Thyroid gland (tissue), 4 donors: ENCODE measurements at places on chromosomes 5 and 9. TPM values are rescaled to one million over a fixed set of nuclear protein-coding genes. Genes with fewer than 3 reads are reported as not detected.

- no peak overlapping the region for H3K4me3 ChIP-seq
- H3K36me3 ChIP-seq = peaks cover 23% of the 10 kb centered on the region
- H3K27ac ChIP-seq = no peak overlapping the region
Measured at GRCh38 chr5:79302454-79302853, 66.5 kb downstream of the JMY start.

- H3K27me3 ChIP-seq = no peaks in the 10 kb centered on the region
- H3K4me1 ChIP-seq = no peaks in the 10 kb centered on the region
- H3K36me3 ChIP-seq = no peaks in the 10 kb centered on the region
- H3K4me3 ChIP-seq = no peak overlapping the region
Measured at GRCh38 chr5:90305041-90305720, 104.4 kb downstream of the CETN3 start.

GRCh38 chr5:14598225-14598624 is 16.6 kb downstream of the OTULINL start:
- no peaks in the 10 kb centered on the region for H3K4me1 ChIP-seq
- no peak overlapping the region for H3K27ac ChIP-seq
- DNase-seq = no peak
- no peaks in the 10 kb centered on the region for H3K27me3 ChIP-seq
- no peak overlapping the region for H3K4me3 ChIP-seq

GRCh38 chr9:80937645-80938044 is 751.7 kb downstream of the TLE1 start:
- DNase-seq = no peak
- no peak overlapping the region for H3K27ac ChIP-seq
- no peaks in the 10 kb centered on the region for H3K4me1 ChIP-seq
- H3K27me3 ChIP-seq = no peaks in the 10 kb centered on the region
- H3K36me3 ChIP-seq = no peaks in the 10 kb centered on the region
- H3K4me3 ChIP-seq = no peak overlapping the region

DNA sequence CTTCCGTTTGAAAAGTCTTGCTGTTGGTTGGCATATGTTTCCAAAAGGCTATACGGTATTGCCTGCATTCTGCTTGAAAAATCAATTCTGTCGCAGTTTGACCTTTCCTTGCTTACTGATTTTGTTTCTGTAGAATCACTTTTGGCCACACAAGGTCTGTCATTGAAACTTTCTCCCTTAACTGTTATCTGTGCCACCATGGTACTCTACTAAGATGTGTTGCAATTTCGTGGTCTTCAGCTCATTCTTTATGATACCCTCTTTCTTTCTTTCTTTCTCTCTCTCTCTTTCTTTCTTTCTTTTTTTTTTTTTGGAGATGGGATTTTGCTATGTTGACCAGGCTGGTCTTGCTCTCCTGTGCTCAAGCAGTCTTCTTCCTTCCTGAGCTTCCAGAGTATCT is 4.5 kb downstream of the OSTF1 start:
- no peak for DNase-seq
- peaks cover 38% of the 10 kb centered on the region for H3K4me1 ChIP-seq
- H3K4me3 ChIP-seq = no peak overlapping the region
- no peak overlapping the region for H3K27ac ChIP-seq
- no peaks in the 10 kb centered on the region for H3K36me3 ChIP-seq
- H3K27me3 ChIP-seq = no peaks in the 10 kb centered on the region

GRCh38 chr9:133506653-133507038 is 18.1 kb downstream of the MYMK start:
- peaks cover 11% of the 10 kb centered on the region for H3K4me1 ChIP-seq
- no peak overlapping the region for H3K4me3 ChIP-seq
- H3K27ac ChIP-seq = no peak overlapping the region
- H3K36me3 ChIP-seq = no peaks in the 10 kb centered on the region
- peak; percentile 23 for DNase-seq
- H3K27me3 ChIP-seq = no peaks in the 10 kb centered on the region

- DNase-seq = no peak
- H3K27ac ChIP-seq = no peak overlapping the region
- H3K4me3 ChIP-seq = no peak overlapping the region
- no peaks in the 10 kb centered on the region for H3K27me3 ChIP-seq
- H3K36me3 ChIP-seq = no peaks in the 10 kb centered on the region
- H3K4me1 ChIP-seq = no peaks in the 10 kb centered on the region
Measured at GRCh38 chr9:20009606-20010005, 220.8 kb upstream of the SLC24A2 start.

GRCh38 chr9:13674926-13675637 is 395.6 kb upstream of the MPDZ start:
- H3K27ac ChIP-seq = no peak overlapping the region
- no peaks in the 10 kb centered on the region for H3K27me3 ChIP-seq
- DNase-seq = no peak
- no peaks in the 10 kb centered on the region for H3K4me1 ChIP-seq

DNA sequence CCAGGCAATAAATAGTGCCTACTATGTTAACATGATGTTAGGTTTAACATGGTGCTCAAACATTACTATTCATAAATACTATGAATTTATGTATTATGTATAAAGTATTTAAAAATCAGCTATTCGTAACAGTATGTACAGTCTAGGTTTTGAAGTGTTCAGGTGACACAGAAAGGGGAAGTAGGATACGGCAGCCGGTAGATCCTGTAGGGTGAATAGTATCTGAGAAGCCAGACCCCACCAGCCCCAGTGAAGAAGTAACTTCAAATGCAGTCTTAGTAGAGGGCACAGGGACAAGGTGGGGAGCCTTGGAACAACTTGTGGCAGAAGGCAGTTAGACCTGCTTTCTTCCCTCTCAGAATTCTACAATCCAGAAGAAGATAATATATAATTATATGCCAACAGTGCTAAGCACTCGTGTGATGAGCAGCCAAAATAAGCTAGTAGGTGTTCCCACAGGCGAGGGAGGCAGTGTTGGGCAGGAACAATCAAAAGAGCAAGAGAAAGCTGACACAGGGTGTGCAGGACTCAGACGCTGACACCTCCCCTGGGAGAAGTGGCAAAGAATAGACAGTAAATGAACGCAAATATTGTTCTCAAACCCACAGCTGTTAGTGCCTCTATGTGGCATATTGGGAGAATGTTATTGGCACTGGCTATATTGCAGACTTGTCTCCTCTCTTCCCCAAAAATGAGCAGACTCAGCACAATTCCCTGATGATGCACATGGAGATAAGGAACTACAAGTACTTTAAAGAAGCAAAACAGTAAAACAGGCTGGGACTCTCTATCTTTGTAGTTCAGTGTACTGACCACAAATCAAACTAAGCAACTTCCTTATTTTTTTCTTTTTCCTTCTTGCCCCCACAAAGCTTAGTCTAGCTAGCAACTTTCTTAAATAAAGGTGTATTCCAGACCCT is 4.6 kb downstream of the ZNF367 start:
- no peak overlapping the region for H3K4me3 ChIP-seq
- no peak overlapping the region for H3K27ac ChIP-seq
- no peaks in the 10 kb centered on the region for H3K36me3 ChIP-seq
- no peaks in the 10 kb centered on the region for H3K27me3 ChIP-seq

DNA sequence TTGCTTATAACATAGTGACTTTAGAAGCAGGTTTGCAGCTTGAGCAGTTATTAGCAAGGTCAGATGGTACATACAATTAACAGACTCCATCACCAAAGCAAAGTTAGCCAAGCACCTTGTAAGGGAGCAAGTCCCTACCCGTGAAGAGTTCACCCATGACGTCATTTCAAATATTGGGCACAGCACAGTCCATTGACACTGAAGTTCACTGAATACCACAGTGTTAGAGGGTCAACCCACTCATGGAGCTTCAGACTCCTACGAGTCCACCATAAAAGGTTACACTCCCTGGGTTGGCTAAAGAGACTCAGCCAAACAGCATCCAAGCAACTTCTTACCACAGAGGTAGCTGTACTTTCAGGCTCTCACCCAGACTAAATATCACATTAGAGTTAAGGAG is 77.5 kb downstream of the GALNT10 start:
- peaks cover 27% of the 10 kb centered on the region for H3K4me1 ChIP-seq
- H3K27me3 ChIP-seq = no peaks in the 10 kb centered on the region
- no peak overlapping the region for H3K4me3 ChIP-seq
- no peak for DNase-seq
- H3K27ac ChIP-seq = no peak overlapping the region
- H3K36me3 ChIP-seq = no peaks in the 10 kb centered on the region

- H3K27me3 ChIP-seq = no peaks in the 10 kb centered on the region
- H3K36me3 ChIP-seq = no peaks in the 10 kb centered on the region
- H3K27ac ChIP-seq = no peak overlapping the region
- no peak for DNase-seq
- no peak overlapping the region for H3K4me3 ChIP-seq
Measured at GRCh38 chr9:117783828-117784227, 79.6 kb downstream of the TLR4 start.

DNA sequence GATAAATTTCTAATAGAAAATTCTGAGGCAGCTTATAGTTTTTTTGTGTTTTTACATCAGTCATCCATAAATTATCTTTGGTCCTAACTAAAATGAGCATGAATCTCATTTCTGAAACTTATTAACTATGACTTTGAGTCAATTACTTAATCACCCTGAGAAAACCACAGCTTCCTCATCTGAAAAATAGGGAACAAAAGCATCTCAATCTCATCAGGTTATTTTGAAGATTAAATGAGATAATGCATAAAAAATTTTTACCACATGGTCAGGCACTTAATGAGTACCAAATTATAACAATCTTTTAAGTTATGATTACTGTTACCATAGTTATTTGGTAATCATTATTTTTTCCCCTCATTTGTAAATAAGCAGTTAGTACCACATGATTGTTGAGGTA is 279.1 kb downstream of the MAST4 start:
- H3K36me3 ChIP-seq = no peaks in the 10 kb centered on the region
- no peaks in the 10 kb centered on the region for H3K4me1 ChIP-seq
- no peaks in the 10 kb centered on the region for H3K27me3 ChIP-seq
- no peak overlapping the region for H3K4me3 ChIP-seq
- H3K27ac ChIP-seq = no peak overlapping the region

DNA sequence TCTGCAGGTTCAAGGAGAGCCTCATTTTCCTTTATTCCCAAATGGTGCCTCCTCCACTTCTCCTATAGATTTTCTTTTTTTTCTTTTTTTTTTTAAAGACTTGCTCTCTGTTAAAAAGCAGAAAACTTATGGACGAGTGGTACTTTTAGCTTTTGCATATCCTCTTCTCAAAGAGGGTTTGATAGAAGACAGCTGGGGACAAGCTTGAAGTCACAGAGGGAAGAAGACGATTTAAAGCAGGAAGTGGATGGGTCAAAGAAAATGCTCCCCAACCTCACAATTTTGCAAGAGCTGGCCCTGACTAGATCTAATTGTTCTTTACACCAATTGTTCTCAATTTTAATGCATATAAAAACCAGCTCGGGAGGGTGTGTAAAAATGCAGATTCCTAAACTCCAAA is 48.9 kb downstream of the APBA1 start:
- no peaks in the 10 kb centered on the region for H3K36me3 ChIP-seq
- no peak overlapping the region for H3K4me3 ChIP-seq
- no peak for DNase-seq
- no peaks in the 10 kb centered on the region for H3K4me1 ChIP-seq

- H3K4me1 ChIP-seq = no peaks in the 10 kb centered on the region
- no peak overlapping the region for H3K27ac ChIP-seq
- DNase-seq = no peak
- H3K4me3 ChIP-seq = no peak overlapping the region
- no peaks in the 10 kb centered on the region for H3K27me3 ChIP-seq
Measured at GRCh38 chr5:78007233-78007632, 231.1 kb upstream of the TBCA start.

- no peak overlapping the region for H3K27ac ChIP-seq
- no peak overlapping the region for H3K4me3 ChIP-seq
- DNase-seq = no peak
- peaks cover 51% of the 10 kb centered on the region for H3K36me3 ChIP-seq
- peaks cover 2% of the 10 kb centered on the region for H3K4me1 ChIP-seq
- H3K27me3 ChIP-seq = no peaks in the 10 kb centered on the region
Measured at GRCh38 chr5:463952-464351, 21.0 kb downstream of the EXOC3 start.

- no peak overlapping the region for H3K4me3 ChIP-seq
- H3K36me3 ChIP-seq = no peaks in the 10 kb centered on the region
- no peak overlapping the region for H3K27ac ChIP-seq
- H3K27me3 ChIP-seq = no peaks in the 10 kb centered on the region
Measured at GRCh38 chr5:179927824-179928223, 20.1 kb upstream of the TBC1D9B start.

DNA sequence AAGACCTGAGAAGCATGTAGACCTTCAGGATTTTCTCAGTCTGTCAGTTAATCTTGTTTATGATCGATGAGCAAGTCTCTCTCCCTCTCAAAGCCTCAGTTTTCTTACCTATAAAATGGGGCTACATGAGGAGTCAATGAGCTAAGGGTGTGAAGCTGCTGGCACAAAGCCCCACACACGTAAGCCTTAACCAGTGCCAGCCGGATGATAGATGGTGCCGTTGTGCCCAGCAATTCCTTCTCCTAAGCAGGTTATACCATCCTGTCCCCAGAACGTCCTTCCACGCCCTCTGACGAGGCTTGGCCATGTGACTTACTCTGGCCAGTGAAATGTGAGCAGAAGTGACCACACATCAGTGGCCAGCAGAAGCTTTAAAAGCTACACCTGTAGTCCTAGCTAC is 179.0 kb downstream of the C9orf50 start:
- no peaks in the 10 kb centered on the region for H3K36me3 ChIP-seq
- H3K4me3 ChIP-seq = no peak overlapping the region
- DNase-seq = no peak
- H3K27ac ChIP-seq = no peak overlapping the region
- peaks cover 28% of the 10 kb centered on the region for H3K4me1 ChIP-seq
- no peaks in the 10 kb centered on the region for H3K27me3 ChIP-seq

DNA sequence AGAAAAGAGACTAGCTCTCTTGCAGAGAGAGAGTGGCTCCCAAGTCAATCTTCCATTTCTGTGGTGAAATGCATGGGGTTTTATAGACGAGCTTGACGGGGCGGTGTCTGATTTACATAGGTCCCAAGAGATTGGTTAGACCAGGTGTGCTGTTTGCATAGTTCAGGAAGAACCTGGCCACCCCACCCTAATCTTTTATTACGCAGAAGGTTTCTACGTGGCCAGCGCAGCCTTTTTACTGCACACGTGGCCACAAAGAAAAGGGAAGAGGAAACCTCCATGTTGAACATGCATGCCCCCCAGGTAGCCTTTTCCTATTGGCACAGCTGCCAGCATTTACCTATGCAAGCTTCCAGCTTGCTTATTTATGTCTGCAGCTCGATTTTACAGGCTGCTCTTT is 92.1 kb downstream of the CAVIN4 start:
- H3K27ac ChIP-seq = no peak overlapping the region
- no peaks in the 10 kb centered on the region for H3K36me3 ChIP-seq
- H3K4me3 ChIP-seq = no peak overlapping the region

DNA sequence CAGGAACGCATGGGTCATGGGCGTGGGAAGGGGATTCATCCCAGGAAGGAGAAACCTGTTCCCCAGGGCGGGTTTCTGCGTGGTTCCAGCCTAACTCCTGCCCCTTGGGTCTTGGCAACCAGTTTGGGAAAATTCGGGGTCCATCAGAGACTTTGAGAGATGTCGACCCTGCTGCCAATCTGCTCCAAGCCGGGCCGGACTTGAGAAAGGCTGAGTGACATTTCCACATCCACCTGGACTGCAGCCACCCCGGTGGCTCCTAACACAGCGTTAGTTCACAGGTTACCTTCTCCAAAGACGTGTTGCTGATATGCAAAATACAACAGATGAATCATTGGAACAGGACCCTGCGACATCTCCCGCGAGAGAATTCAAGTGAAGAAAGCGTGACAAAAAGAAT is 627.2 kb downstream of the IRX1 start:
- no peaks in the 10 kb centered on the region for H3K27me3 ChIP-seq
- peaks cover 6% of the 10 kb centered on the region for H3K4me1 ChIP-seq
- H3K4me3 ChIP-seq = no peak overlapping the region

Gene WHRN
- 9.4 TPM for total RNA-seq

Gene TMEM215
- not detected for total RNA-seq

Gene ADRB2
- total RNA-seq = 4.5 TPM

Gene IRX1
- total RNA-seq = 1.6 TPM

Gene SLC36A3
- total RNA-seq = not detected

Gene FRMD3
- 24.0 TPM for total RNA-seq

Gene SPINK7
- not detected for total RNA-seq
